ENCODE measurements at places on chromosomes 1 and 21. TPM values are rescaled to one million over a fixed set of nuclear protein-coding genes. Genes with fewer than 3 reads are reported as not detected.
A peak's percentile ranks its signal among the peaks of the same experiment; 100 is the strongest.

DNA sequence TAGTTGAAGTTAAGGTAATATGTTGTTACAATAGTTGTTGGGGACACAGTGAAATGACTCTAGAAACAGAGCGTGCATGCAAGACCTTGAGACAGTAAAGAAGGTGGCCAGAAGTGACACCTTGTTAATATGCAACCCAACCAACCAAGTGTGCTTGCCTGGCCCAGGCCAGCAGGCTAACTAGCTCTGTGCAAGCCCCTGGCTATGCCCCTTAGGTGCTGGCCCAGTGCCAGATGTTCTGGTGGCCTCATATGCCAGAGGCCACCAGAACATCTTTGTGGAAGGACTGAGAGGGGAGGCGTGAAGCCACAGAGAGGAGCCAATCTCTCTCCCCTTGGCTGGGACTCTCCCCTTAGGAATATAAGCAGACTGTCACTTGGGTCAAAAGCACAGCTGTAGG, 111.2 kb upstream of the JUN start:
- H3K27ac ChIP-seq = no peak overlapping the region
- H3K4me3 ChIP-seq = no peak overlapping the region
- no peak for DNase-seq
- H3K4me1 ChIP-seq = peaks cover 26% of the 10 kb centered on the region
- H3K27me3 ChIP-seq = no peaks in the 10 kb centered on the region

GRCh38 chr1:222557574-222557973, 9.7 kb upstream of the HHIPL2 start:
- DNase-seq = no peak

GRCh38 chr1:239678181-239678580, 291.8 kb downstream of the CHRM3 start:
- H3K36me3 ChIP-seq = peaks cover 3% of the 10 kb centered on the region
- peaks cover 17% of the 10 kb centered on the region for H3K4me1 ChIP-seq
- no peaks in the 10 kb centered on the region for H3K27me3 ChIP-seq
- H3K4me3 ChIP-seq = no peak overlapping the region
- no peak for DNase-seq
- H3K27ac ChIP-seq = no peak overlapping the region

- peaks cover 43% of the 10 kb centered on the region for H3K4me1 ChIP-seq
- H3K27me3 ChIP-seq = no peaks in the 10 kb centered on the region
- H3K27ac ChIP-seq = peak overlapping the region; percentile 10
- H3K36me3 ChIP-seq = no peaks in the 10 kb centered on the region
Observed at GRCh38 chr1:93818570-93818959, 60.4 kb downstream of the DNTTIP2 start.

GRCh38 chr1:212228076-212228475, 57.1 kb upstream of the PPP2R5A start:
- no peaks in the 10 kb centered on the region for H3K36me3 ChIP-seq
- H3K4me3 ChIP-seq = no peak overlapping the region
- peaks cover 4% of the 10 kb centered on the region for H3K27me3 ChIP-seq
- DNase-seq = no peak
- H3K27ac ChIP-seq = no peak overlapping the region
- peaks cover 19% of the 10 kb centered on the region for H3K4me1 ChIP-seq

GRCh38 chr21:17602874-17603273, 9.8 kb downstream of the BTG3 start:
- peaks cover 31% of the 10 kb centered on the region for H3K36me3 ChIP-seq
- no peak overlapping the region for H3K4me3 ChIP-seq
- no peak overlapping the region for H3K27ac ChIP-seq
- no peak for DNase-seq

DNA sequence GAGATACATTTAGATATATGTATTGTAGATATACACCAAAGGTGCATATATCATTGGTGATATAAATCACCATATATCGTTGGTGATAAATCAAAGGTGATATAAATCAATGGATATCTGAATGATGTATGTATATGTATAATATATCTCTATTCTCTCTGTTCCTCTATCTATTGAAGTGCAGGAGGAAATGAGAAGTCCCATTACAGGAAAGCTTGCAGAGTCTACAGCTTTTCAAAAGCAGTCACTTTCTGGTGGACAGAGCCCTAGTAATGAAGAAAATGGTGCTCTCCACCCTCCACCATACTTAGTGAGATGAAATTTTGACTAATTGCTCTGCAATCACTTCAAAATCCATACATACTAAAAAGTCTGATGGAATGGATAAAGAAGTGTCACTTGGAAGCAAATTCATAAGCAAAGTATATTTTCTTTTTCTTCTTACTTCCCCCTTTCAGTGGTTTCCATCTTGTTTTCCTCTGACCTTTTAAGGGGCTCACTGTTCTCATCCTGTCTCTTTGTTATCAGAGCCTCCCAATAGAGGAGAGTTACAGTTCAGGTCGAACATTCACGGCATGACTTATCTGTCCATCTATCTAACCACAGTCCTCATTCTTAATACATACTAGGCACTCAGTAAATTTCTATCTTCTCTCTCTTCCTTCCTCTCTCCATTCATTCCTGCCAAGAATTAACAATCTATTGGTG, 227.2 kb downstream of the KCNJ6 start:
- H3K4me1 ChIP-seq = peaks cover 5% of the 10 kb centered on the region
- H3K4me3 ChIP-seq = no peak overlapping the region
- no peaks in the 10 kb centered on the region for H3K36me3 ChIP-seq
- H3K27ac ChIP-seq = no peak overlapping the region
- no peak for DNase-seq

GRCh38 chr1:31387612-31388011, 14.7 kb upstream of the FABP3 start:
- no peaks in the 10 kb centered on the region for H3K27me3 ChIP-seq
- H3K36me3 ChIP-seq = peaks cover 2% of the 10 kb centered on the region
- no peaks in the 10 kb centered on the region for H3K4me1 ChIP-seq
- no peak for DNase-seq
- peak overlapping the region; percentile 81 for H3K27ac ChIP-seq
- H3K4me3 ChIP-seq = no peak overlapping the region

DNA sequence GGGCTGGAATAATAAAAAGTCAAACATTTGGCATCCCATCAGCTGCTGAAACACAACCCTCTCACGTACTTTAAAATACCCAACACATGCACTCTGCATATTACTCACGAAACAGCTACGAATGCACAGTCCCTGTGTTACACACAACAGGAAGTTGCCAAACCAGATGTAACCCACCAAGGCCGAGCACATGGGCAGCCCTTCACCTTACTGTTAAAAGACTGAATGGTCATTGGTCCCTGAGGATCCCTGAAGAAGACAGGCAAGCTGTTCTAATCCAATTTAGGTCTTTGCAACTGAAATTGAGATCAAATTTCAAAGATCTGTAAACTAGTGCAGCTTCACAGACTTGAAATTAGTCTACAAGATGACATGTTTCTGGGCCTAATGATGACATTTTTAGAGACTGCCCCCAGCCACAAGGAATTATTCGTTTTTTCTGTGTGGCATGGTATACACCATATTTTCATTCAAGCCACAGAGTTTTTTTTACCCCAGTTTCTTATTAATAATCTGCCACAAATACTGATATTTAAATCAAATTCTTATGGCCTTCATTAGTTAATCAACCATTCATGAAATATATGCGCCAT, 25.6 kb upstream of the IER5 start:
- DNase-seq = no peak
- H3K4me3 ChIP-seq = no peak overlapping the region
- H3K27me3 ChIP-seq = peaks cover 3% of the 10 kb centered on the region
- peaks cover 2% of the 10 kb centered on the region for H3K36me3 ChIP-seq
- peaks cover 5% of the 10 kb centered on the region for H3K4me1 ChIP-seq

GRCh38 chr1:101193733-101194169, 43.1 kb upstream of the S1PR1 start:
- H3K27ac ChIP-seq = no peak overlapping the region
- no peaks in the 10 kb centered on the region for H3K4me1 ChIP-seq
- no peak for DNase-seq
- H3K36me3 ChIP-seq = no peaks in the 10 kb centered on the region

The NBL1 gene
- total RNA-seq = 7.8 TPM

The RGS13 gene
- not detected for total RNA-seq

The MTMR11 gene
- 4.5 TPM for total RNA-seq

The CYP2J2 gene
- 1.3 TPM for total RNA-seq

The TDRD10 gene
- total RNA-seq = not detected

The FAM72D gene
- 6.2 TPM for total RNA-seq

The ADAM30 gene
- not detected for total RNA-seq

The EPB41 gene
- total RNA-seq = 108 TPM

The P3R3URF gene
- total RNA-seq = not detected
